ENCODE measurements at places on chromosomes 5 and 9.

GRCh38 chr5:137666901-137667300 is 69.0 kb downstream of the KLHL3 start:
- DNase-seq, result no peak

GRCh38 chr9:119844431-119844830 is 475.2 kb upstream of the BRINP1 start:
- DNase-seq, result no peak

DNA sequence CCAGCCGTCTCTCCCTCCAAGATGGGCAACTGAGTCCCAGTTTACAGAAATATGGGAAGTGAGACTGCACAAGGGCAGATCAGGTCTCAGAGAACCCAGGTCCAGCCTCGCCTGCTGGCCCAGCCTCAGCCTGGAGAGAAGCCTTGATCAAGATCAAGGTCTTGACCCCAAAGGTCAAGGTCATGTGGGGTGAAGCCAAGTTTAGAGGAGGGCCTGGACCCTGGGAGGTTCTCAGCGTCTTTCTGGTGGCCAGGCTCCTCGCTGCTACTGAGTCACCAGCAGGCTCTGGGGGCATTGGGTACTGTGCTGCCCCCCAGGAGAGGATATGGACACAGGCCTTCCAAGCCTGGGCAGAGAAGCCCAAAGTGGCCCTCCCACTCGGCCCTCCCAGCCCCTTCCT is 8.8 kb downstream of the IPPK start:
- DNase-seq, result no peak

DNA sequence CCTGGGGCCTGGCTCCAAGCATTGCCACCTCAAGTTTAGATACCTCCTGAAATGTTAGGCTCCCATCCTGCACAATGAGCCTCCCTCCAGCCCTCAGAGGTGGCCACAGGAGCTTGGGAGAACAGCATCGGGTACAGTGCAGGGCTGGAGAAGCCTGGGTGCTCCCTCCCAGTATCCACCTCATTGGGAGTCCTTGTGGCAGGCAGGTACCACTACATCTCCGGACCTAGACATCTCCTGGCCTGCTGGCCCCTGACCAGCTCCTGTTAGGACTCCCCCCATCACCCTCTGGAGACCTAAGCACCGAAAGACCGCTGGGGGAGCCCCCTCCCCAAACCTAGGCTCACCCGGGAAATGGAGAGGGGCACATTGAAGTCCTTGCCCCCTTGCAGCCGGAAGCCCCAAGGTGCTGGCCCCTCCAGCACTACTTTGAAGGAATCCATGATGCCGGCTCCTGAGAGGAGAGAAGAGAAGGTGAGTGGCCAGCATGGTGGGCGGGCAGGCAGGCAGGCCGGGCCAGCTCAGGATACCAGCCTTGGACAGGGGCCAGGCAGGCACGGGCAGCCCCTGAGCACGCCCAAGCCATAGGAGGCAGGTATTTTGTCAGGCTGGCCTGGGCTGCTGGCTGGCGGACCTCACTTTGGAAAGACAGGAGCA is 1.2 kb downstream of the PDLIM7 start:
- DNase-seq, result no peak
